ENCODE measurements at places on chromosomes 12 and 14.

DNA sequence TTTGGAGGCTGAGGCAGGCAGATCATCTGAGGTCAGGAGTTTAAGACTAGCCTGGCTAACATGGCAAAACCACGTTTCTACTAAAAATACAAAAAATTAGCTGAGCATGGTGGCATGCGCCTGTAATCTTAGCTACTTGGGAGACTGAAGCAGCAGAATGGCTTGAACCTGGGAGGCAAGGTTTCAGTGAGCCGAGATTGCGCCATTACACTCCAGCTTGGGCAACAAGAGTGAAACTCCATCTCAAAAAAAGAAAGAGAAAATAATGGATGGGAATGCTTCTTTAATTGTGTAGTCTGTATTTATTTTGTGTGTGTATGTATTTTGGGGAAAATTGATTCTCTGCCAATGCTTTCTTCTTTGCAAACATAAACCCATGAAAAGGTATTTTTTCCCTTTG is 32.5 kb downstream of the SRGAP1 start:
- DNase-seq: peak; percentile 11

GRCh38 chr12:70747445-70748260 is 110.4 kb upstream of the PTPRB start:
- no peak for DNase-seq

DNA sequence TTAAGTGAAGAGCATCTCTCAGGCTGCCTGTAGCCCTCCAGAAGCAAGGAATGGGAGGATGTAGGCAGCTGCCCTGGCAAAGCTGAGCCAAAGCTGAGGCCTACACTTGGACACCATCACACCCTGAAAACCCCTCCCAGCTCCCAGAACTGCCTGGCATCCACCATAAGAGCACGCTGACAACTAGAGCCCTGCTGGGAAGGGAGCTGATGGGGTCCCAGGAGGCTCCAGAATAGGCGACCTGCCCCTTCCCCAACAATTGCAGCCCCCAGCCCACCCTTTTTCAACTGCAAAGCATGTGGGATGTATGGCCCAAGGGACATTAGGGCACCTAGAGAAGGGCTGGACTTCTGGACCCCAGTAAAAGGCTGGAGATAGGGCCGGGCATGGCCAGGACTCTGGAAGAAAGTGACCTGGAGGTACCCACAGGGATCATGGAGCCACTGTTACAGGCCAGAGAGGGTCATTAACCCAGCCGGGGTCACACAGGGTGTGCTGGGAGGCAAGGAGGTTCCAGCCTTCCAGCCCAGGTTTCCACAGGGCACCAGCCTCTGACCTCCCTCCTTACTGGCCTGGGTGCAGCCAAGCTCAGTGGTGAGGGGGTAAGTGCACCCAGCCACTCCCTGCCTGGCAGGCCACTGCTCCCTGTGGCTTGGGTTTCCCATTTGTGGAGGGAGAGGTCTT is 27.8 kb downstream of the FAM222A start:
- no peak for DNase-seq

DNA sequence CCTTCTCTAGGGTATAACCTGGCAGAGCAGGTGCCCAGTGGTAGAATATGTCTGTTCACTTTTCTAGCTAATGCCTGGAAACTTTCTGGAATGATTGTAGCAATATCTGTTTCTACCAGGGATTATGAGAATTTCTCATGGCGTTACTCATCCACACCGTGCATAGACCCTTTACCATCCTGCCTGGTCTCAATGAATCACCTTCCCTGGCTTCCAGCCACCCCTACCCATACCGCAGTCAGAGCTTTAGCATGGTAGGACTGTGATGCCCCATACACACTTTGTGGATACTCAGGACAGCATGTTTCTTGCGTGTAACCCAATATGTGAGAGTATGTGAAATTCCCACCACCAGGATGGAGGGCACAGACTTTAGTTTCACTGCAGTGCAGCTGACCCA is 45.4 kb downstream of the TUNAR start:
- DNase-seq: no peak

DNA sequence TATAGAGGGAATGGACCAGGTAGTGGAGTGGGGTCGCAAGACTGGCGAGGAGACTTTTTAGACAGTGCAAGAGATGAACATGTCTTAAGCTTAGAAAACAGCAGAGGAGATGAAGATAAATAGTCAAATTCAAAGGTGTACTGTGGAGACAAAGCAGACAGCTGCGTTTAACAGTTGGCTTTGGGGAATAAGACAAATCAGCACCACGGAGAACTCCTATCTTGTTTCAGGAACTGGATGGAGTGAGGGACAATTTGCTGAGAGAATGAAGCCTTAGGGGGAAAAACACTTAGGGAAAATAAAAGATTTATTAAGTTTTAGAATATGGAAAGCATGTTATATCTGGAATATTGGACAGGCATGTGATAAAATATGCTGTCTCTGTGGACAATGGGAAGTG is 458.8 kb downstream of the GLT1D1 start:
- DNase-seq: no peak

DNA sequence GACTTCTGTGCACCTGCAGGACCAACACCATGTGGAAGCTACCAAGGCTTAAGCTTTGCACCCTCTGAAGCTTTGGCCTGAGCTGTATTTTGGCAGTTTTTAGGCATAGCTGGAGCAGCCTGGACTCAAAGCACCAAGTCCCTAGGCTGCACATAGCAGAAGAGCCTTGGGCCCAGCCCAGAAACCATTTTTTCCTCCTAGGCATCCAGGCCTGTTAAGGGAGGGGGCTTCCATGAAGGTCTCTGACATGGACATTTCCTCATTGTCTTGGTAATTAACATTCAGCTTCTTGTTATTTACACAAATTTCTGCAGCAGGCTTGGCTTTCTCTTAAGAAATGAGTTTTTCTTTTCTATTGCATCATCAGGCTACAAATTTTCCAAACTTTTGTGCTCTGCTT is 475.8 kb upstream of the FLRT2 start:
- DNase-seq: no peak

DNA sequence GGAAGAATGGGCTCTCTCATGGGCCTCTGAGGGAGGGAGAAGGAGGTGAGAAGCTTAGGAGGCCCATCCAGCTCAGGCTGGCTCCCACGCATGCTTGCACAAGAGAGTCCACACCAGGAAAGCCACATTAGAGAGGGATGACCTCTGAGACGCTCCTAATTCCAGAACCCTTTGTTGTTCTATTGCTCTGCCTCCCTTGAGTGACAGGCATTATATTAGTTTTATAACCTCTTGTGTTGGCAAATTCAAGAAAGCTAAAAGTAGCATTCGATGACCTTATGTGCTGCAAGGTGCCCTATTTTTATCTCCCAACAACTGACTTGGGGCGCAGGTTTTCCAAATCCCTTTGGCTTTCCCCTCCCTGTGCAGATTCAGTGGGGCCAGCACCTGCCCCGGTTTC is 190.1 kb downstream of the KSR2 start:
- DNase-seq: no peak

DNA sequence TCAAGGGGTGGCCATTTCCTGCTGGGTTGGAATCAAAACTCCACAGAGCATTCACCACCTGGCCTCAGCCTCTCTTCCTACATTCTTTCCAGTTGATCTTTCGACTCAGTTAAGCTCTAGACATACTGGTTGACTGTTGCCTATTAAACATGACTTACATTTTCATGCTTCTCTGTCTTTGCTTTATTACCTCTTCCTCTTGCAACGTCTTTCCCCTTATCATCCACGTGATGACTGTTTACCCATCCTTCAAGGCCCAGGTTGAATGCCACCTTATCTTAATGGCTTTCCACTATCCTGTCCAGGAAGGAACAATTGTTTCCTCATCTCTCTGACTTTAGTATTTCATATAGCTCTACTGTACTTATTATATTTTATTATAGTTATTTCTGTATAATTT is 24.4 kb upstream of the CCDC175 start:
- DNase-seq: no peak

DNA sequence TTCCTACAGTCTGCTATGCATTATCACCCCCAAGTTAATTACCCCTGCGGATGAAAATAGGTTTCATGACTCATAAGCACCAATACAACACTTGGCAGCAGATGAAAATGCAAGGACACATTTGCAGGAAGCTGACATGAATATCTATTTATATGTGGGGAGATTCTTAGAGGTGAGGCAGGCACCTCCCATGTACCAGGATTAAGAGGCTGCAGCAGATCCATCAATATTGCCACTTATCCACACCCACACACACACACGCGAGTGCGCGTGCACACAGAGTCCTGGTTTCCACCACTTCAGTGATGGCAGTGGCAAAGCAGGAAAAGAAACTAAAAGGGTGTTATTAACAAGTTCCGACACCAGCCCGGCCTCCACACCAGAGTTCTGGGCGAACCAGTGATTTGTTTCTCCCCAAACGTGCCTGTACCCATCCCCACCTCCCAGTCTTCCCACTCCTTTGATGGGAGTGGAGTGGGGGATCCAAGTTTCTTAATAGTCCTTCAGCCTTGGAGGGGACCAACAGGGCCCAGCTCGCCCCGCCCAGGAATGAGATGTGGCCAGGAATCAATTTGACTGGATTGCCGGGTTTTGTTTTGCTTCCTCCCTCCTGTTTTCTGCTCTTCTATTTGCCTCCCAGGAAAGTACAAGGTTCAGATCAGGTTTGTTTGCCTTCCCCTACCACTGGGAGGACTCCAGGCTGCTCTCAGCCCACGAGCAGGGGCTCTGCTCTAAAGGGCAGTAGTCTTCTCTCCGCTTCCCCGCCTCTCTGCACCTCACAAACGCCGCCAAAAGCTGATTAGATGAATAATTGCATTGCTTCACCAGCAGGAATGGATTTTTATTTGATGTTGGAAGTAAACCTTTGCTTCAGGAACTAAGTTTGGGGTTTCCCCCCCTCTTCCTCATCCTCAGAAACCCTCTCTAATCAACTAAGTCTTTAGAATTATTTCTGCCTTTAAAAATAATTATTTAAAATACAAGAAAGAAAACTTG is 5.2 kb downstream of the IRF2BPL start:
- DNase-seq: no peak

DNA sequence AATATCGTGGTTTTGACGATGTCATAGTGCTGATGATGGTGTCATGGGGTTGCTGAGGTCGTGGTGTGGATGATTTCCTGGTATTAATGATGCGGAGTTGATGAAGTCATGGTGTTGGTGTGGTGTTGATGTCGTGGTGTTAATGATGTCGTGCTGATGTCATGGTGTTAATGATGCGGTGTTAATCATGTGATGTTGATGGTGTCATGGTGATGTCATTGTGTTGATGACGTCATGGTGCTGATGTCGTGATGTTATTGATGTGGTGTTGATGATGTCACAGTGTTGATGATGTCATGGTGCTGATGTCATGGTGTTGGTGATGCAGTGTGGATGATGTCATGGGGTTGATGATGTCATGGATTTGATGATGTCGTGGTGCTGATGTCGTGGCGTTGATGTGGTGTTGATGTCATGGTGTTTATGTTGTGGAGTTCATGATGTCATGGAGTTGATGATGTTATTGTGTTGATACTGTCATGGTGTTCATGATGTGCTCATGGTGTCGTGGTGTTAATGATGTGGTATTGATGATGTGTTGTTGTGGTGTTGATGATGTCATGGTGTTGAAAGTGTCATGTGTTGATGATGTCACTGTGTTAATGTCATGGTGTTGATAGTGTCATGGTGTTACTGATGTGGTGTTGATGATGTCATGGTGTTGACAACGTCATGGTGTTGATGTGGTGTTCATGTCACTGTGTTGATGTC is 48.5 kb upstream of the RIMBP2 start:
- no peak for DNase-seq

GRCh38 chr14:100426314-100426713 is 103.2 kb downstream of the SLC25A47 start:
- no peak for DNase-seq

DNA sequence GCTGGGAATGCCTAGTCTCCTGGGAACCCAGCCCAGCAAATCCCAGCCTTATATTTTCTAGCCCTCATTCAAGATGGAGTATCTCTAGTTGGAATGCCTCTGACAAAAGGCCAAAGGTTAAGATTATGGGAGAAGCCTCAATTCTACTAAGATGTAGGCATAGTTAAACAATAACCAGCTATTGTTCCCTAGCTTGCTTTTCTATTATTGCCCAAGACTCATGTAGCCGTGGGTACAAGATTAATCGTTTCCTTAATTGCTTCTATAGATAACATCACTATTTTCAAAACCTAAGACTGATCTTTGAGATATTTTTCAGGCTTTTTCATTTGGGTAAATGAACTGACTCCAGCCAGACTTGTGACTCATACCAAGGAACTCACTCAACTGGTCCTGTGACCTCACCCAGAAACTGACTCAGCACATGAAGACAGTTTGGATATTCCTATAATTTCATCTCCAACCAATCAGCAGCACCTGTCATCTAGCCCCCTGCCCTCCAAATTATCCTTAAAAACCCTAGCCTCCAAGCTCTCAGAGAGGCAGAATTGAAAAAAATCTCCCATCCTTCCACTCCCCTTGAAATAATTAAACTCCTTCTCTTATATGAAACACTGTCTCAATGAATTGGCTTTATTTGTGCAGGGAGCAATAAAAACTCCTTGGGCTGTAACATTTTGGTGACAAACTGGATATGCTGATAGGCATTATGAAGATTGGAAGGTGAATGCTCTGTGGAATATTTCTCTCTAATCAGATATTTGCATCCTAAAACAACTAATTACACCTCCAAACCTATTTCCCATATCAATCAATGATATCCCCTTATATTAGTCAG is 589.0 kb downstream of the C12orf50 start:
- peak; percentile 89 for DNase-seq

DNA sequence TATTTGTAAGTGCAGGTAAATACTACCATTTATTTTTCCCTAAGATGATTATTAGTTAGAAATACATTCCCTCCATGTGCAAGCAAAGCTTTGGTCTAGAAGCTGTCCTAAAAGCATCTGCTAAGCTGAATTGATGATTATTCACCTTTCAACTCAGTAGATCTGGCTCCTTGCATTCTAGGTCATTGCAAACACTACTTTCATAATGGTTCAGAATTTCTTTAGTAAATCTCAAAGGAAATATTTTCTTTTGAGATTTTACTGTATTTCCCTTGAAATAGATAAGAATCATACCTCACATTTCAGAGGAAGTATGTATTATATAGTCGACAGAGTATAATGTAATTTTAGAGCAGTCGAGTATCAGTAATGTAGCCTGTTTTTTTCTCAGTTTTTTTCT is 2.4 kb downstream of the ETNK1 start:
- no peak for DNase-seq

DNA sequence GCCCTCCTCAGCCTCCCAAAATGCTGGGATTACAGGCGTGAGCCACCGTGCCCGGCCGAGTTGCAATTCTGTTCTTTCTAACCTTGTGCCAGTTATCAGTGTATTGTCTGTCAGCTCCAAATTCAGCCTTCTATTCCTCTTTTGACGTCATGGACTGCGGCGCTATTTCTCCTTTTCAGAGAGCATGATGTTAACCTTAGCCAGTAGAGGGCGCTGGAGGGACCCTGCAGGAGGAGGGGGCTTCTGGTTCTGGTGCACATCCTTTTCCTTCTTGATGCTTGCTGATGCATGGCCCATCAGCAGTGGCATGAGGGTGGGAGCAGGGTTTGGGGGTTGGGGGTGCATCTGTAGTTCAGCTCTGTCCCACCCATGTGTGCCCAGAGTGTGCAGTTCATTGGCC is 179.3 kb upstream of the RMST start:
- DNase-seq: no peak

GRCh38 chr12:5923751-5924150 is 21.3 kb downstream of the ANO2 start:
- DNase-seq: no peak

Measured in NCI-H226 (cell line).